Stimulated activated naive CD8-positive, alpha-beta T cell treated with anti-CD3 and anti-CD28 coated beads, Interleukin-15, Interleukin-2, amounts not matched to agents 100 U/mL and 50 U/mL, for 24 hours (primary cell): ENCODE measurements at places on chromosomes 4 and X.

DNA sequence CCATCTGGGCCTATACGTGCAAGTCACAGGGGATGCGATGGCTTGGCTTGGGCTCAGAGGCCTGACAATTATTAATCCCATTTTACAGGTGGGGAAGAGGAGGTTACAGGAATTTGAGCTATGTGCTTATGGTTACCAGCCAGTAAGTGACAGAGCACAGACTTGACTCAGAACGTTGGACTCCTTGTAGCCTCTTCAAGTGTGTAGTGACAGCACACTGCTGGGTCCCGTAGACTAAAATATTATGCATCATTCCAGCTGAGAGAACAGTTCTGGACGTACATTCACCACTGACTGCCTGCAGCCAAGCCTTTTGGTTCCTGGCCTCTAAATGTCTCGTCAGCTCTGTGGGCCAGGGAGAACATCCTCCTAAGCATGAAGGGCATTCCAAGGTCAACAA lies 314.5 kb downstream of the GPAT3 start:
- no peak for DNase-seq

DNA sequence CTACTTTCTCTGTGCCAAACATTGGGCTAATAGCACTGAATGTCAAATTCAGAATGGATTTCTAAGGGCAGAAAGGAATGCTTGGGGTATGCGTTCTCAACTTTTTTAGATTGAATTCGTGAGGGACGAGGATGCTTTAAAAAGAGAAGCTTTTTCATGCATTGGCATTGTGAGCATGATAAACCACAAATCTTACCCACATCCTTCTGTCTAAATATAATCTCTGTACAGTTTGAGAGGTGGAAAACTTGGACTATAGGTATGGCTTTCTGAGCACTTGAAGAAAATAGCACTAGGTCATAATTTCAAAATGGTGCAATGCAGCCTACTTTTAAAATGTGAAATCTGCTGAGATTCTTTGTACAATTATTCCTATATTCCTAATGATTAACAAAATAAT lies 71.4 kb upstream of the HHIP start:
- DNase-seq: no peak

GRCh38 chrX:15870310-15870709 lies 15.7 kb upstream of the AP1S2 start:
- DNase-seq: no peak

- no peak for DNase-seq
Measured at GRCh38 chr4:184893801-184894571, 68.2 kb upstream of the ACSL1 start.

DNA sequence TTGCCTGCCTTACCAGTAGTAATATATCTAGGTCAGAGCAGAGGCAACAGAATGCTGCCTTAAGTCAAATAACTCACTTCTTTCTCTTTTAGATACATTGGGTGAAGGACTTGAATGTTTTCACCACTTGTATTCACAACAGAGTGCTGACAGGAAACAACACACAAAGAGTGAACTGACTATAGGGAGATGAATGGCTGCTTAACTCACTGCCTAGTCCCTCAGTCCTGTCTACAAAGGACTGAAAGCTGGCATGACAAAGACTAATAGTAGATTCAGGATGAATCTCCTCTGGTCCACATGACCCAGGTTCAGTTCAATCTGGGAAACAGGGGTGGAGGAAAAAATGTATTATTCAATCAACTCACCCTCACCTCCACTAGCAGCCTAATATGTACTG lies 134.2 kb downstream of the GALNTL6 start:
- no peak for DNase-seq

DNA sequence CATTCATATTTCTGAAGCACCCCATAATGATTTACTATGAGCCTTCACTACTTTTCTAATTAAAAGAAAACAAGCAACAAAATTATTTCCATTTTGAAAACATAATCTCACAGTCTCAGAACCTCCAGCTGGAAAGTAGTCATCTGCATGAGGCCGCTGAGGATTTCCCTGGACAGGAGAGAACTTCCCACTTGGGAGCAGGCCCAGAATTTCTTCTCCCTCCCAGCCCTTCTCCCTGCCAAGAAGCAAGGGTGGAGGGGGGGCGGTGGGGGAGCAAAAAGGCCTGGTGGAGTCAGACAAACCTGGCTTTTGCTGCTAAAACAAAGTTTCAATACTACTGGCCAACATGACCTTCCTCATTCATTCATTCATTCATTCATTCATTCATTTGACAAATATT lies 167.3 kb downstream of the PJA1 start:
- no peak for DNase-seq

DNA sequence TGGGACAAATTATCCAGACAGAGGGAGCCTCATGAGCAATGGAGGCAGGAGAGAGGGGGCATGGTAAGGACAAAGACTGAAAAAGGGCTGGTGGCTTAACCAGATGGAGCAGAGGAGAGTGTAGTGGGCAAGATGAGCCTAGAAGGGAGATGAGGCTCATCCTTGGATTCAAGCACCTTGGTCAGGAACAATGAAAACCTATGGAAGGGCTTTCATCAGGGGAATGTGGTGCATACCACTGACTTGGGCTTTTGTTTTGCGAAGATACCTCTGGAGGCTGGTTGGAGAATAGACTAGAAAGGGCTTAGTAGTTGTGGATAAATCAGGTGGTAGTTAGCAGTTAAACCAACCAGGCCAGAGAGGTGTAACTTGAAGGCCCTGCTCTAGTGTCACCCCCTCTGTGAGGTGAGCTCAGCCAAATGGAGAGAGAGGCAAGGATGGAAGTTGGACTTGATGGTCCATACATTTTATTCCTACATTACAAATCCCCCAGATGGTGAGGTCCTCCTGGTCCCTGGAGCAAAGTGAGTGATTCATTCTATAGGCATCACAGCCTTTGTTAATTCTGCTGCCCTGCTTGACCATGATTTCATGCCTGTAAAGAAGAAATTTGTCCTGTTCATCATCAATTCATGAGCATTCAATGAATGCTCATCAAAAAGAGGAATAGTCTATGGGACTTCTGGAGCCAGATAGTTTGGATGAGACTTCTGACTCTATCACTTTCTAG lies 264.8 kb upstream of the IGFBP7 start:
- no peak for DNase-seq

- DNase-seq: no peak
Measured at GRCh38 chr4:79227860-79228259, 98.0 kb downstream of the NAA11 start.

- peak; percentile 70 for DNase-seq
Measured at GRCh38 chr4:168511780-168512489, 15.1 kb downstream of the PALLD start.

- DNase-seq: peak; percentile 37
Measured at GRCh38 chrX:103607364-103608305, at the start of gene TCEAL3. Gene TCEAL3 (plus strand): TSS chrX:103607963. CDS start chrX:103609065, 1,102 bp downstream.

DNA sequence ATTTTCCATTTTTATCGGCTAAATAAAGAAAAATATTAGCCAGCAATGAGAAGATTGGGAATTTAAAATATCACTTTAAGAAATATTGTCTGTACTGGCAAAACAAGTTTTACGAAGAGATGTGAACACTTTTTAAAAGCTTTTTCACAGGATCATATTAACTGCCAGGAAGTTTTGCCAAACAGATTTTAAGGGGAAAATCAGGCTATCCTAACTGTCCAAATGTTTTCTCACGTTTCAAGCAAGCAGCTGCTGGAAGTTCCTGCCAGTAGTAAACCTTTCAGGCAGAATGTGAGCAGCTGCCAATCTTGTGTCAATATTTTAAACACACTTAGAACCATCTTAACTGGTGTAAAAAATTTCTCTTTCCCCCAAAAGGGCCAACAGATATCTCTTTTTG lies 101.1 kb downstream of the ADGRL3 start:
- no peak for DNase-seq

GRCh38 chrX:79110731-79111130 lies 33.8 kb upstream of the GPR174 start:
- no peak for DNase-seq

DNA sequence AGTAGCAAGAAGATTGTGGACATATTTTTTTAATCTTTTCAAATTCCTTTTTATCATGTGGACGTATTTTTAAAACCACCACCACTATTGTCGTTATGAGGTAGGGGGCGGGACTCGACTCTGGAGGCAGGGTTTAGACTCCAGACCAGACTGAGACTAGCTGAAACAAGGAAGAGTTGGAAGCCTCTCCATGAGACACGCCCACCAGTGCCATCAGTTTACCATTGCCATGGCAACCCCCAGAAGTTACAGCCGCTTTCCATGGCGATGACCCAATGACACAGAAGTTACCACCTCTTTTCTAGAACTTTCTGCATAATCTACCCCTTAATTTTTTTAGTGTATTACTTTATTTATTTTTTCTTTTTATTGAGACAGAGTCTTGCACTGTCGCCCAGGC lies 8.7 kb downstream of the MRFAP1 start:
- no peak for DNase-seq

- no peak for DNase-seq
Measured at GRCh38 chr4:99625369-99625768, 32.3 kb downstream of the C4orf54 start.

DNA sequence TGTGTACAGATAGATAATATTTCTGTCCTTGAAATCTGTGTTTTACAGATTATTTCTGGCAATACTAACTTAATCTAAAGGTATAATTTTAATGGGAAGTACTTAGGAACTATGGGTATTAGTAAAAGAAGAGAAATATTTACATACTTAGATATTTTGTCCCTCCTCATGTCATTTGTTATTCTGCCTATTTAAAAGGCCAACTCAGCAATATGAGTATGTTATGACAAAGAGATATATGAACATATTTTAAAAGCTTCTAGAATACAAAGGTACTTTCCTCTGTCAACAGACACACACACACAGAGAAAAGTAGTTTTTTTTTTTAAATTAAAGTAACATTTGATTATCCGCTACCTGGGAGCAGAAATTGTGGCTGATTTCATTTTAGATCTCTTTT lies 7.9 kb downstream of the SLC7A11 start:
- DNase-seq: no peak

DNA sequence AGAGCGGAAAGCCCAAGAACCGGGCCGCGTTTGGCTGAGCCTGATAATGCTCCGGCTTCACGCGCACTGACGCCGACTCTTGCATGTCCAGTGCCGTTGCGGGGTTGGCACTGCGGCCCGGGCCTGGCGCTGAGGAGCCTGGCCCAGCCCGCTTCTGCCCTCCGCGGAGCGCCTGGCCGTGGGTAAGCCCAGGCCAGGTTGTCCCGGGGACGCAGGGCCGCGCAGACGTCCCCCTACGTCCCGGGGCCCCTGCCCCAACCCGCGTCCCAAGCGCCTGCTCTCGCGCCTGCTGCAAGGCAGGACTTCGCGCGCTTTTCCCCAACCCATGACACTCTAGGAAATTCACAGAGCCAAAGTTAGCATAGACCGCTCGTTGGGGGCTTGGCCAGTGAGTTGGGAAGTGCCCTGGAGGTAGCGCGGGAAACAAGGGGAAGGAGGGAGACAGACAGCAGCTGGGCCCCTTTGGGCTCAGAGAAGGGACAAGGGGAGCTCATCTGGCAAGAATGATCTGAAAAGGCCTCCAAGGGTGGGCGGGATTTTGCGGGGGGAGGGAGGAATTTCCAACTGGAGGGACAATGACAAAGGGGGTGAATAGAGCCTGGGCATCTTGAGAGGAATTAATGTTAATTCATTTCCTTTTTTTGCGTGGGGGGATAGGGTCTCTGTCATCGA lies 665 bp upstream of the LRPAP1 start:
- DNase-seq: no peak

GRCh38 chrX:135543924-135544323 lies 23.5 kb downstream of the INTS6L start:
- peak; percentile 24 for DNase-seq
